Dermis microvascular lymphatic vessel endothelial cell (primary cell): ENCODE measurements at places on chromosomes 1 and 21. TPM values are rescaled to one million over a fixed set of nuclear protein-coding genes. Genes with fewer than 3 reads are reported as not detected.

FYB2 gene
- total RNA-seq = under 0.01 TPM in 1 of 2 replicates, not detected in the other

SUSD4 gene
- total RNA-seq = under 0.01 and 0.13 TPM in 2 replicates

GUCA2A gene
- not detected in 2 replicates for total RNA-seq

TLCD4 gene
- total RNA-seq = under 0.01 TPM in 2 replicates

PTPRC gene
- not detected in 2 replicates for total RNA-seq

AZIN2 gene
- 0.64 and 1.3 TPM in 2 replicates for total RNA-seq

FLAD1 gene
- 17.1 and 21.5 TPM in 2 replicates for total RNA-seq

KRTAP12-2 gene
- not detected in 2 replicates for total RNA-seq

CAPN8 gene
- not detected in 2 replicates for total RNA-seq

SPOCD1 gene
- 2.5 and 4.0 TPM in 2 replicates for total RNA-seq

OR2T33 gene
- total RNA-seq = not detected in 2 replicates
